ENCODE measurements at places on chromosomes 5 and 9.

DNA sequence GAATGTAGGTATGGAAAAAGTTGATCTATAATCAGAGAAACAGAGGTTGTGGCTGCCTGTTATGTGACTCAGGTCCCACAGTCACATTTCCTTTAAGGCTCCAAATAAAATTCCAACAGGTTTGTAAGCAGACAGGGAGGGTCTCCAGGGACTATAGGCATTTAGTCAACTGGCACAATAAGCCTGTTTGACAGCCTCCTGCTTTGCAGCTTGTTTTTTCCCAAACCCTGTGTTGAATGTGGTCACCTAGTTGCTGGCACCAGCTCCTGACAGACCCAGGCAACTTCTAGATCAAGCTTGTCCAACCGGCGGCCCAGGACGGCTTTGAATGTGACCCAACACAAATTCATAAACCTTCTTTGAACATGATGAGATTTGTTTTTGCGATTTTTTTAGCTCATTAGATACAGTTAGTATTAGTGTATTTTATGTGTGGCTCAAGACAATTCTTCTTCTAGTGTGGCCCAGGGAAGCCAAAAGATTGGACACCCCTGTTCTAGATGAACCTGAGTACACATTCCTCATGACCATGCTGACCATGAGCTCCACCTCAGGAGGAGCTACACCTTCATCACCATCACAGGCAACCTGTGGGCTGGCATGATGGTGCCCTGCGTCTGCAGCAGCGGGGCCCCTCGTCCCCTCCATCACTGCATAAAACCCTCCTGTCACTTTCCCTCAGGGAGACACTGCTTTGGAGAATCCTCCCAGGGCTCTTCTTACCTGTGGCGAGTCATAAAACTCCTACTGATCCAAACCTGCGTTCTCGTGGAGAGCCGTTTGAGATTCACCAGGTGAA is 15.7 kb upstream of the GRHPR start:
- no peak for DNase-seq

DNA sequence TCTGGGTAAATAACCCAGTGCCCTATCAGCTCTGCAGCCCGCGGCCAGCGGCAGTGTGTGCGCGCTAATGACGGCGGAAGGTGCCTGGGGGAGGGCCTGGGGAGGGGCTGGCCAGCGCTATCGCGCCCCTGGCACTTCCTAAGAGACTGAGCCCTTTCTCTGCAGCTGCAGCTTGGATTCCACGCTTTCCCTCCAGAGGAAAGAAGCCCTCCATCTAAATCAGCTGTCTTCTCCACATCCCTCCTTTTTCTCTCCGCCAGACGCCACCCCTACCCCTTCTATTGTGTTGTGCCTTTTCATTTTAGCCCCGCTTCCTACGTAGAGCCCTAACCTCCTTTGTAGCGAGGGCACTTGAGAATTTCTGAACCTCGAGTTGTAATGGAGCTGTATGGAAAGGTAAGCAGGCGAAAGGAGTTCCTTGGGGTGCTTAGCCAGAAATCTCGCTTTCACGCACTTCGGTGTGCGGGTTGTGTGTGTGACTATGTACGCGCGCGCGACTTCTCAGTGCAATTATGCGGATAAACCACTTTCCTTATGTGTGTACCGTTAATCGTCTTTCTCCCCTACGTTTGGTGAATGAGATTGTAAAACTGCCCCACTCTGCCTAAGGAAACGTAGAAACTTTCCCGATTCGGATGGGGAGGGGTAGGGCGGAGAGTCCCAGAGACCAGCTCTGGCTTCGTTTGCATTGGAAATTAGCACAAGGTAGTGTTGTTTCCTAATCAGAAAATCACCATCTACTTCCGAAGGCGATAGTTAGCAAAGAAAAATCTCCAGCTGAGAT is 664 bp upstream of the RAB3C start:
- no peak for DNase-seq

DNA sequence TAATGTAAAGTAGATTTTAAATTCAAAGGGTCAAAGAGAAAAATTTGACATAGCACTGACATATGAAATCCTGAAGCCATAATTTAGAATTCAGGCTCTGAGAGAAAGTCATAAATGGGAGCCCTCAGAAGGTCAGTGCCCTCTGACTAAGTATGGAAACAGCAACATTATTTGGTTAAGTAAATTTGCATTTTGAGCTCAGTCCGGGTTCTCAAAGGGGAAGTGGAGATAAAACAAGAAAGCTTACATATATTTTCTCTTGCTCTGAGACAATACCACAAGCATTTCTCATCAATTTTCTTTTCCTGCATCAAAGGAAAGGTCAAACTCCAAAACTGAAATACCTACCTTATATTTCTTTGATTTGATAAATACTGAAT is 348.0 kb downstream of the SEMA5A start:
- no peak for DNase-seq

DNA sequence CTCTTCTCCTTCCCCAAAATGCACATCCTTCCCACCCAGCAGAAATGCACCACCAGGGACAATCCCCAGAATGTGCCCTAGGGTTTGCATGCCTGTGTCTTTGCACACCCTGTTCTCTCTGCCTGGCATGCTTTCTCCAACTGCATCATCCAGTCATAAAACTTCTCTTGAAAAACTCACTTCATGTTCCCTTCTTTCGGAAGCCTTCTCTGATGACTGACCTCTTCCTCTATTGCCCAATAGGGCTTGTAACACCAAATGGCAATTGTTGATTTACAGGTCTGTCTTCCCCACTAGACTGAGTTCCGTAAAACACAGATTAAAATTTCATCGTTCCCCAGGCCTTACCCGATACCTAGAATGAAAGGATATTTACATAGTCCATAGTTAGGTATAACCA is 83.1 kb upstream of the SPOCK1 start:
- DNase-seq, result no peak

DNA sequence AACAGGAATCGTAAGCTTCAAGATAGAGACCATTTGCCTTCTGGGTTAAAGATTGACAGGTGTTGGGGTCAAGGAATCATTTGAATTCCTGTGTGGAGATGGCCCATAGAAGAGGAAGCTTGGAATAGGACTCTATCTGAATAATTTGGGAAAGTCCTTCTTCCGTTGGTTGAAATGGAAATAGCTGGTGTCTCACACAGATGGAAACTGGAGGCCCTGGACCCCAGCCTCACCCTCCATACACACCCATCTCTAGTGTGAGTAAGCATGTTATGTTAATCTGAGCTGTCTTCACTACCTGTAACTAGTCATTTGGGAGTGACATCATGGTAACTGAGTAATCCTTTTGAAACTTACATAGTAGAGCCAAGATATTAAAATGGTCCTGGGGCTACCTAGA is 184.4 kb downstream of the CD180 start:
- DNase-seq, result no peak

DNA sequence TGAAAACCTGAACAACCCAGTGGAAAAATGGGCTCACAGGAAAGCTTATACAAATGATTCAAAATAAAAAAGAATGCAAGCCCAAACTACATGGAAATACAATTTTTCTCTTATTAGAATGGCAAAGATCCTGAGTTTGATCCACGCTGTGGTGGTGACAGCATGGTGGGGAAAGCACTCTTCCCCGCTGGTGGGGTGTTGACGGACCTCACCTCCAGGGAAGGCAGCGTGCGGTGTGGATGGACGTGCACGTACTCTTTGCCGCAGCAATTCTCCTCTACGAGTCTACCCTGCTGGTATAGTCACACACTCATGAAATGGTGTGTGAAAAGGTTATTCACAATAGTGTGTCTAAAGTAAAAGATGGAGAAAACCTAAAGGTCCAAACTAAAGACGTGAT is 5.9 kb upstream of the ZFP62 start:
- DNase-seq, result no peak

GRCh38 chr9:116479056-116479544 is 208.0 kb upstream of the TRIM32 start:
- DNase-seq, result no peak

GRCh38 chr5:893711-894110 is 1.0 kb downstream of the TRIP13 start:
- no peak for DNase-seq

- DNase-seq, result no peak
These were observed 42.3 kb upstream of the NEK6 start for GRCh38 chr9:124215368-124215910.

- no peak for DNase-seq
These were observed 75.3 kb downstream of the ARHGAP26 start for GRCh38 chr5:142845402-142845921.

- no peak for DNase-seq
These were observed 3.6 kb downstream of the MACROH2A1 start for GRCh38 chr5:135395451-135395850.

DNA sequence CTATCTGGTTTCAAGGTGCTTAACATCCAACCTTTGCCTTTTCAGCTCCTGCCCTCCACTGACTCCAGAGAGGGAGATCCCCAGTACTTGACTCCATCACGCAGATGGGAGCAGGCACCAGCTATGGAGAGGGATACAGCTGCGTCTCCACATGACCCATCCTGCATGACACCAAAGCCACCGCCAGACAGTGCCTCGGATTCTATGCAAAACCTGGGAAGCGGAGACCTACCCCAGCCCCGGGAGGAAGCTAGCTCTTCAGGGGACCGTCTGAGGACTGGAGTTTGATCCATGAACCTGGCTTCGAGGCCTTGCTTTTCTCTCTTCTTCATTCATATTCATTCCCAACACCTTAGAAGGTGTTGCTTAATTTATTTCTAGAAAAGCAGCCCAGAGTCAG is 24.8 kb downstream of the HRH2 start:
- no peak for DNase-seq

DNA sequence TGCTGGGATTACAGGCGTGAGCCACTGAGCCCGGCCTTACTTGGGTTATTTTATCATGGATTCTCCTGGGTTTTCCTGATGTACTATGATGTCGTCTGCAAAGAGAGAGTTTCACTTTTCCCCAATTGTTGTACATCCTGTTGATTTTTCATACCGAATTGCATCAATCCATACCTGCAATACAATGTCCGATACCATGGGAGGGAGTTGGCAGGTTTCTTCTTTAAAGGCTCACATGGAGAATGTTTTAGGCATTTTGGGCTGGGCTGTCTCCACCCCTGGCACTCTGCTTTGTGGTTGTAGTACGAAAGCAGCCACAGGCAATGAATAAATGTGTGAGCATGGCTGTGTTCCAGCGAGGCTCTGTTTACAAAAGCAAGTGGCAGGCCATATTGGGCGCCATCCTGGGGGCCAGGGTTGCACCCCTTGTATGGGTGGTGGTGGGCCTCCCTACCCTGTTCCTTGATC is 35.1 kb upstream of the EXOC3 start:
- DNase-seq, result no peak

DNA sequence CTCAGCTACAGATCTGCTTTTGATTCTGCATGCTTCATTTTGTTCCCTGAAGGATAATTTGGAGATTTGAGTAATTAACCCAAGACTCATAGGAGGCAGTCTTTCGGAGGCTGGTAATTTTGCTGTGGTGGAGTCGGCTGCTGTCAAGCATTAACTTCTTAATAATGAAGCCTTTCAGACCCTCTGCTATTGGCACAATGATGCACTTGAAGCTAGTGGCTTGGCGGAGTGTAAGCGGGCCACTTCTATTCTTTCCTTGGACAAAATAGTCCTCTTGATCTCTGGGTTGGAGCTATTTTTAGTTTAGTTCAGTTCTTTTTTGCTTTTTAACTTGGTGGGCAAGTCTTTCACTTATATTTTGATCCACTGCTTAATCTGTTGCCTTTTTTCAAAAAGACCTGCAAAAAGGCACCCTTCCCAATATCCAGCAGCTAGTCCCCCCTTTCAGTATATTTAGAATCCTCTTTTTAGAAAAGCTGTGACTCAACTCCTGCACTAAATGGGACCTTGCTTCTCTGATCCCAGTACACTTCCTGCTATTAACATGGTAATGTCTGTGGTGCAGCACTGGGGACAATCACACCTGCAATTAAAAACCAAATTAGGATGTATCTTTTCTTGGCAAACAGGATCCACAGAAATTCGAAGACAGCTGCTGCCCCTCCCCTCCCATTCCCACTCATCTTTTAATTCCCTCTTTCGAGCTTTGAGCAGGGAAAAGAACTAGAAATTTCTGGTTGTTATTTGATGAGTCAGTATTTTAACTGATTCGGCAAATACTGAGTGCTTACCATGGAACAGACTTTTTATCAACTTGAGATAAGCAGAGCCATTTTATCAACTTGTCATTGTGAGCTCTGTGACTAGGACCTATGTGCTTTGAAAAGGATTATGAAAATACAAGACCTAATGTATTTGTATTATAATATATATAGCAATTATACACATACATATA is 169.4 kb upstream of the ANKRD55 start:
- no peak for DNase-seq

DNA sequence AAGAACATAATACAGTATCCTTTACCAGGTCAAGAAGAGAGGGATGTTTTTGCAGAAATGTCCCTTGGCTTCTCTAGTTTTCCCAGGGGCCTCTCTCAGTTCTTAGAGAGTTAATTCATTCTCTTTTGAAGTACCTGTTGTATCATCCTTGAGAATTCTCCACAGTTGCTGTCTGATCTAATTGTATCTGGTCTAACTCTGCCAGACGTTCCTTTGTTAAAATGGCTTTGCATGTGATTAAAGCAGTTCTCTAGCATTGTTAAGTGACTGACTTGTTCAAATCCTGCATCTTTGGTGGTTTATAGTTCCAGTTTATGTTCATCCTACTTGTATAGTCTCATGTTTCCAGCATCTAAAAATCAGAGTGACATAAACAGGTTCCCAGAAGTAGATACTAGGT is 65.0 kb downstream of the KIAA1958 start:
- no peak for DNase-seq

DNA sequence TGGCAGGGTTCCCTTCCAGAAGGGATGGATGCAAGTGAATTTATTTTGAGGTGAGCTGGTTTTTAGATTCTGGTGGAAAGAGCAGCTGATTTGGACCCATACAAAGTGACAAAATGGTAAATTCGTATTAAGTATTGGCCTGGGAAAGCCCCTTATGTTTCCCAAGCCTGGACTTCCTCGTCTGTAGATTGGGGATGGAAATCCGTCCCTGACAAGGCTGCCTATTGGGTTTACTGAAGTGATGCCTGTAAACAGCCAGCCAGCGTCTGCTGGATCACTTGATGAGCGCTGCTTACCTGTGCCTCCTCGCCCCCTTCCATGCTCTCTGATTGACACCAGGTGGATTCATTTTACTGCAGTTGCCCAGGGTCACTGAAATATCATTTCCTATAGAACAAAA is 233.8 kb downstream of the GADD45G start:
- DNase-seq, result no peak
